ENCODE measurements at places on chromosomes 1 and 21. TPM values are rescaled to one million over a fixed set of nuclear protein-coding genes. Genes with fewer than 3 reads are reported as not detected.

DNA sequence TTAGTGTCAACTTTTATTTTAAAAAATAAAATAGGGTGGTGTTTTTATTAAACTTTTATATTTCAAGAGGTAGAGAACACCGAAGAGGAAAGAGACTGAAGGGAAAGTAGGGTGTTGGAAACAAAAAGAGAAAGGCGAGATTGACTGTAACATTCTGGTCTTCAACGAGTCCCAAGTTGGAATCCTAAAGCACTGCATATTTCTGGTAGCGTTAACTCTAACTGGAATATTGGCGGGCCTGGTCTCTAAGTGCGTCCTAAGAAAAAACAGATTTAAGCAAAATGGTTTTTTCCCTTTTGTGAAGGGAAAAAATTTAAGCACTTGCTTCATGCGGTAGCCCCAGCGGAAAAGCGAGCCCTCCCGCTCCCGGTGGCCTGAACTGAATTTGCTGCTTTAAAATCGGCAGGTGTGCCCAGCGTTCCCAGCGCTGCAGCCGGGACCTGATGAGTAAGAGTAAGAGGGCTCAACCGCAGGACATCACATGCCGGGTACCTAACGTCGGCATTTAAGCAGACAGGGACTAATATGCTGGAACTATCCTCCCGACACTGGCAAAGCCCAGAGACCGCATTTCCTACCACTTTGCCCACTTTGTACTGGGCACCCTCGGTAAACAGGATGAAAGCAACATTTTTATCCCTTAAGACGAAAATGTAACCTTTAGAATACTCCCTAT is 30.5 kb upstream of the NFIA start:
- H3K27ac ChIP-seq: peak overlapping the region; percentile 92
- H3K4me1 ChIP-seq: peaks cover 33% of the 10 kb centered on the region
- no peaks in the 10 kb centered on the region for H3K36me3 ChIP-seq
- peak overlapping the region; percentile 93 for H3K4me3 ChIP-seq

- H3K4me3 ChIP-seq: no peak overlapping the region
- DNase-seq: no peak
- no peaks in the 10 kb centered on the region for H3K4me1 ChIP-seq
- H3K36me3 ChIP-seq: no peaks in the 10 kb centered on the region
- peaks cover 12% of the 10 kb centered on the region for H3K27me3 ChIP-seq
Measured at GRCh38 chr1:24635195-24635843, 7.8 kb upstream of the SRRM1 start.

- no peak overlapping the region for H3K4me3 ChIP-seq
- H3K36me3 ChIP-seq: no peaks in the 10 kb centered on the region
- H3K27ac ChIP-seq: no peak overlapping the region
- DNase-seq: no peak
Measured at GRCh38 chr1:18384059-18384458, 96.7 kb upstream of the KLHDC7A start.

DNA sequence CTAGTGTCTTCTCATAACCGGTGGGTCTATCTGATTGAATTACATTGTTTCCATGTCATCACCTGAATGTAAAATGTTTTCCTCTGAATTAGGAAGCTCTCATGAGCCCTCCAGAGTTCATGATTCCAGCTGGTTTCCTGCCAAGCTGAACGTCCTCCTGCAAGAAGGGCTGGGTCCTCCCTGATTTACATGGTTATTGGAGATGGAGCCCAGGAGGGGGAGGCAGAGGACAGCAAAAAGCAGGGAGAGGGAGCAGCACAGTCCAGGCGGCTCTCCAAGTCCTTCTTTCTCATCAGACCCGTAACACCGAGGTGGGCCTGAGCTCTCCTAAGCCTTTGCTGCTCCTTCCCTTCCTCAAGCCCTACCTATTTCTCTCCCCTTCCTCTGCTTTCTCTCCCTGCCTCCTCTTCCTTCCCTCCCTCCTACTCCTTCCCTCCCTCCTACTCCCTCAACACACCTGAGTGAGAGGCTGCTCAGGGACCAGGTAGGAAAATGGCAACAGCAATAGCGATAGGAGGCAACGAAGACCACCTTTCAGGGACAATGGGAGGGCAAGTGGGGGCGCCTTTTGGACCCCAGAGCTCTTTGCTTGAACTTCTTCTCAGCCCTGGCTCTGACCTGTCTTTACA is 265.9 kb downstream of the PRDM2 start:
- no peak overlapping the region for H3K27ac ChIP-seq
- no peak for DNase-seq
- no peaks in the 10 kb centered on the region for H3K4me1 ChIP-seq
- H3K27me3 ChIP-seq: no peaks in the 10 kb centered on the region
- H3K36me3 ChIP-seq: no peaks in the 10 kb centered on the region

- DNase-seq: no peak
- no peaks in the 10 kb centered on the region for H3K36me3 ChIP-seq
- H3K4me1 ChIP-seq: no peaks in the 10 kb centered on the region
- no peaks in the 10 kb centered on the region for H3K27me3 ChIP-seq
- no peak overlapping the region for H3K4me3 ChIP-seq
- H3K27ac ChIP-seq: no peak overlapping the region
Measured at GRCh38 chr1:106072909-106073600, 983.4 kb upstream of the PRMT6 start.

DNA sequence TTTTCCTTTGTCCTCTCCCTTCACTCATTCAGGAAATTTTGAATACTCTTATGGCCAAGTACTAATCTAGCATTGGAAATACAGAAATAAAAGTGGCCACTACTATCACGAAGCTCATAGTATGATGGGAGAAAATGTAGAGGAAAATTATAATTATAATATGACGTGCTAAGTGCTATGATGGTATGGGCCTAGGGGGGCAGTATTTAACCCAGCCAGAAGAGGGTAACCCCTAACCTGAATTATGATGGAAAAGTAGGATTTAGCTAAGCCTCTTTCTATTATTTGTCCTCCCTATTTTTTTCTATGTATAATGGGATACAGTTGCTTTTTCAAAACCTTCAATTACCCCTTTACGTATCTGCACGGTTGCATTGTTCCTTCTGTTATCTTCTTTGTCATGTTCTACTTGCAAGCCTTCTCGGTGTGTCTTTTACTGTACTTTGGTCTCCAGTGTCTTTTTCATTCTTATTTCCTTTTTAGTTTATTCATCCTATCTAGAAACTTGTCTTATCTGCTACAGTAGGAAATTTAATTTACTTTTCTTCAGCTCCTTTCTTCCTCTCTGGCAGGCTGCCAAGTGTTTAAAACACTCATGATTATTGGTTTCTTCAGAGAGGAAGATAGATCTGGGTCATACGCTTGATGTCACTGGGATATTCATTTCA is 88.8 kb upstream of the GPR52 start:
- no peaks in the 10 kb centered on the region for H3K4me1 ChIP-seq
- no peak overlapping the region for H3K4me3 ChIP-seq
- no peak for DNase-seq
- H3K27me3 ChIP-seq: no peaks in the 10 kb centered on the region
- H3K27ac ChIP-seq: no peak overlapping the region
- no peaks in the 10 kb centered on the region for H3K36me3 ChIP-seq

DNA sequence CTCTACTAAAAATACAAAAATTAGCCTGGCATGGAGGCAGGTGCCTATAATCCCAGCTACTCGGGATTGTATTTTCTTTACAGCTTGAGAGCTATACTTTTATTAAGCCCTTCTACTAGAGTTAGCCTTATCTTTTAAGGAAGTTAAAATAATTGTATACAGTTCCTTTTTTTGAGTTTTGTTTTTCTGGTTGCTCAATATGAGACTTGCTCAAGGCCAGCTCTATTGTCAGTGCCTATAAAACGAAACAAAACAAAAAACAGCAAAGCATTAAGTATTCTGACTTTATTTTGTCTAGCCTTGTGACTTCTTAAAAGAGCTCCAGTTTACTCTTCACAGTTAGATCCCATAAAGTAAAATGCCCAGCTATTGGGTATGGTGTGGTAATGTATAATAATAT is 17.2 kb downstream of the PKN2 start:
- H3K27ac ChIP-seq: no peak overlapping the region
- no peaks in the 10 kb centered on the region for H3K27me3 ChIP-seq
- no peak for DNase-seq
- no peaks in the 10 kb centered on the region for H3K36me3 ChIP-seq
- no peak overlapping the region for H3K4me3 ChIP-seq
- H3K4me1 ChIP-seq: peaks cover 23% of the 10 kb centered on the region

DNA sequence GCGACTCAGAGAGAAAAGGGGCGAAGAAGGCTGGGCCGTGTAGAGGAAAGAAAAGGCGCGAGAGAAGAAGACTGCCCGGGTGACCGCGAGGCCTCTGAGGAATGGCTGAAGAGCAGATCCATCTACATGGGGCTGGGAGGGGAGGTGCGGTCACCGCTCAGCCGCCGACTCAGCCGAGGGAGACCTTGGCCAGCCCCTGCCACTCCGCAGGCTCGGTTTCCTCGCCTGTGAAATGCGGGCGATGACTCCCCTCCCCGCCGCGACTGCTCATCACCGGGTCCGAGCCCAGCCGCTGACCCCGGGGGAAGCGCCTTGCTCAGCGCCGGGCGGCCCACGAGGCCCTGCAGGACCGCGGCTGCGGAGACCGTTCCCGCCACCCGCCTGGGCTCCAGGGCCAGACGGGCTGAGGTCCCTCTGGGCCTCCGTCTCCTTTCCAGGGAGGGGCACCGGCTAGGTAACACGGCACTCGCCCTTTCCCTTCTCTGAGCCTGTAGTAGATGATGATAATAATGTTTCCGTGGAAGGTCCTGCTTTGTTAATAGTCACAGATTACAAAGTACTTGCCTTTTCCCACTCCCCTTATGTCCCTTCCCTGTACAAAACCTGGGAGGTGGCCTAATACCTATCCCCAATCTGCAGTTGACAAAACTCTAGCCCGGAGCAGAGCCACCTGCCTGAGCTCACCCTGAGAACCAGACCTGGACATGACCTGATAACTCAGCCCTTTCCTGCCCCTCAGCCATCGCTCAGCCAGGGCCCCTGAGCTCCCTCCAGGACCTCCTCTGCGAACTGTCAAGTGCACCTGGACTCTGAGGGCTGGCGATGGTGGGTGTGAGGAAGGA is 1.6 kb upstream of the BSND start:
- H3K4me3 ChIP-seq: no peak overlapping the region
- H3K27me3 ChIP-seq: peaks cover 13% of the 10 kb centered on the region
- no peaks in the 10 kb centered on the region for H3K36me3 ChIP-seq
- H3K27ac ChIP-seq: no peak overlapping the region
- DNase-seq: no peak

DNA sequence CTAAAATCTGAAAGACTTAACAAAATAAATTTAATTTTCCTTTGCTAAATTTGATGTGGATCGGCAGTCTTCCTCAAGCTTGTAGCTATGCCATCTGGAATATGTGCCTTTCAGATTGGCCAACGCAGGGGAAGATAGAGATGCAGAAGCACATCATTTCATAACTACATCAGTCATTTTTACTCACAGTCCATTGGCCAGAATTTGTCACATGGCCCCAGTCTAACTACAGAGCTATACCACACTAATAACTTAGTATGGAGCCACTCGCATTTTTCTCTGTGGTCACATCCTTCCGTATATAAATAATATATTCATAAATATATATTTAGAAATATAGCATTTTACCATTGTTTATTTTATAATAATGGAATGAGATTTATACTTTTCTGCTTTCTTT is 59.0 kb upstream of the PRRX1 start:
- no peaks in the 10 kb centered on the region for H3K36me3 ChIP-seq
- no peak for DNase-seq
- no peak overlapping the region for H3K27ac ChIP-seq
- H3K27me3 ChIP-seq: no peaks in the 10 kb centered on the region
- H3K4me1 ChIP-seq: no peaks in the 10 kb centered on the region

GRCh38 chr21:39581414-39581813 is 31.3 kb upstream of the B3GALT5 start:
- no peaks in the 10 kb centered on the region for H3K36me3 ChIP-seq
- H3K27ac ChIP-seq: no peak overlapping the region
- no peaks in the 10 kb centered on the region for H3K27me3 ChIP-seq
- no peak for DNase-seq
- H3K4me1 ChIP-seq: no peaks in the 10 kb centered on the region

GRCh38 chr1:162236618-162237017 is 140.0 kb downstream of the SPATA46 start:
- no peak for DNase-seq
- no peaks in the 10 kb centered on the region for H3K36me3 ChIP-seq
- no peaks in the 10 kb centered on the region for H3K27me3 ChIP-seq
- no peaks in the 10 kb centered on the region for H3K4me1 ChIP-seq

GRCh38 chr1:29456685-29457435 is 220.5 kb downstream of the PTPRU start:
- no peaks in the 10 kb centered on the region for H3K36me3 ChIP-seq
- H3K4me1 ChIP-seq: no peaks in the 10 kb centered on the region
- no peak overlapping the region for H3K27ac ChIP-seq

DNA sequence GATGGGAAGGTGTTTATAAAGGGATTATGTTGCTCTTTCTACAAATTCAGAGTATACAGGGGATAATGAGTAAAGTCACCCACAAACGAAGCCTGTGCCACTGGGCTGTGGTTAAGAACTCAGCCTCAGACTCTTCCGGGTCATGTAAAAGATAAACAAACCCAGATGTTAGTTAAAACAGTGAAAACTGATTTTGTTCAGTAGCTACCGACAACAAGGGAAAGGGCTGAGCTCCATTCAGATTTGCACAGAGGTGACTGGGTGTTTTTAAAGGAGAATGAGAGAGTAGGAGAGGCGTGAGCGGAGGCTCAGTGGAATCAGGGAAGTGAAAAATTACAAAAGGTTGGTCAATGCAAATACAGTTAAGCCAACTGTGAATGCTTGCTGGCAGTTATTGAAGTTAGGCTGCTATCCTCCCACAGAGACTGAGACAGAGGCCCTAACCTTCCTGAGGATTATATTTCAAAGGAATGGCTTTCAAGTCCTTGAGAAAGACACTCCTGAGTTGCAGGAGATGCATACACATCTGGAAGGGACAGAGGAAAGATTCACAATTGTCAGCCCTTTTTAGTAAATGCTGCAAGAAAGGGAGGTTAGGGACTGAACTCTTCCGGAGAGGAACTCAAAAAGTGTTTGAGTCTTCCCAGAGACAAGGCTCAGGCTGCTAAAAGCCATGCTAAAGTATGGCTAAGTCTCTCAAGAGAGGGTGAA is 29.9 kb upstream of the SAMD13 start:
- H3K4me1 ChIP-seq: no peaks in the 10 kb centered on the region
- no peaks in the 10 kb centered on the region for H3K36me3 ChIP-seq
- DNase-seq: no peak
- H3K27me3 ChIP-seq: no peaks in the 10 kb centered on the region
- H3K4me3 ChIP-seq: no peak overlapping the region
- H3K27ac ChIP-seq: no peak overlapping the region

DNA sequence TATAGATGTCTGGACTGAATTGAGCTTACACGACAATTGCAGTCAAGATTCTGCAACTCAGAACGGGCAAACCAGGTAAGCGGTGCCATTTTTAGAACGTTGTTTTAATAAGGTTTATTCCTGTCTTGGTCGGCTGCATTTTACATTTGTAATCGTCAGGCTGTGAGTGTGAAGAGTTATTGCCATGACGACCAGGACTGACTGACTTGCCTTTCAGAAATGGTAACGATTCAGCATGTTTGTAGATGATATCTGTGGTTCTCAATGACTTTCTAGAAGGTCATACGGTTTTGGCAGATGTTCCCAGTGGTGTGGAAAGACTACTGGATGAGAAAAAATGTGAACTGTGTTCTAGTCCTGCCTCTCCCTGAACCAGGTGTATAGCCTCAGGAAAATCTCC is 271.3 kb upstream of the B3GALT2 start:
- H3K27me3 ChIP-seq: no peaks in the 10 kb centered on the region
- H3K4me3 ChIP-seq: no peak overlapping the region
- DNase-seq: no peak
- no peaks in the 10 kb centered on the region for H3K4me1 ChIP-seq

GRCh38 chr1:174788981-174789380 is 210.8 kb upstream of the CACYBP start:
- no peak overlapping the region for H3K27ac ChIP-seq
- H3K27me3 ChIP-seq: no peaks in the 10 kb centered on the region
- no peak overlapping the region for H3K4me3 ChIP-seq
- no peaks in the 10 kb centered on the region for H3K36me3 ChIP-seq
- DNase-seq: no peak
- no peaks in the 10 kb centered on the region for H3K4me1 ChIP-seq

Gene BTBD8
- 3.4 TPM for total RNA-seq

Gene TEKT2
- total RNA-seq: not detected

Gene FAM3B
- not detected for total RNA-seq

Gene GBP6
- total RNA-seq: not detected

Gene KCNK1
- total RNA-seq: not detected
